ENCODE measurements at places on chromosomes 3 and 15.

DNA sequence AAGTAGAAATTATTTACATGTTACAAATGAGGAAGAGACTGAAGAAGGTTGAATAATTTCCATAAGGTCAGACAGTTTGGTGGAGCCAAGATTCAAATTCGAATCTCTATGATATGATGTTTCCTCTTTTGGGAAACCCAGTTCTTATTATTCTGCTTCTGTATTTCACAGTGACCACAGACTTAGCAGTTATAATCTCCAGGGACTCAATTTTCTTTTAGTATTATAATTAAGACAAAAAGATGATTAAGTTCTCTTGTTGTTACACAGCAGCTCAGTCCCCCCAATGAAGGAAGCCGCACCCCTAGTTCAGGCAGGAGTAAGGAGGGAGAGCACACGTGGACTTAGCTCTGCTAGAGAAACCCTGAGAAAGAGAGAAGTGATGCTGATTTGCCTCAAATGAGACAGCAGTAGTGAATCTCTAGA, 130.6 kb downstream of the CCNL1 start:
- DNase-seq, result no peak

DNA sequence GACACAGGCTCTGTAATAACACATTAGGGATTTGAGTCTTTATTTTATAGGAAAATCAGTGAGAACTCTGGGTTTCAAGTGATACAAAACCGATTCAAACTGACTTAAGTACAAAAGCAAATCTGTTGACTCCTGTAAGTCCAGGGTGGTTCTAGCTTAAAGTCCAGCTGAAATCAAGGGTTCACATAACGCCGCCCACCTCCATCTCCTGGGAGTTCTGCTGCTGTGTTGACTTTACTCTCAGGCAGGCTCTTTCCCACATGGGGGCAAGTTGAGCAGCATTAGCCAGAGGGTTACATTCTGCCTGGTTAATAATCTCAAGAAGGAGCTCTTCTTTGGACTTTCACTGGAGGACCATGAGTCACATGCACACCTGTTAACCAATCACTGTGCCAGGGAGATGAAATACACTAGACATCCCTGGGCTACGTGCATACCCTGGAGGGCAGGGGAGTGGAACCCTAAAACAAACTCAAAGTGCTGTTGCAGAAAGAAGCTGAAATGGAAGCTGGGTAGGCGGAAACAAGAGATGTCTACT, 9.7 kb upstream of the RNF7 start:
- no peak for DNase-seq

GRCh38 chr3:49648354-49649019, 25.7 kb upstream of the APEH start:
- no peak for DNase-seq

GRCh38 chr3:120177151-120177550, 82.9 kb upstream of the GSK3B start:
- peak; percentile 66 for DNase-seq
